Heart left ventricle (tissue), 16 donors: ENCODE measurements at places on chromosomes 2 and 18. TPM values are rescaled to one million over a fixed set of nuclear protein-coding genes. Genes with fewer than 3 reads are reported as not detected.
A peak's percentile ranks its signal among the peaks of the same experiment; 100 is the strongest.

DNA sequence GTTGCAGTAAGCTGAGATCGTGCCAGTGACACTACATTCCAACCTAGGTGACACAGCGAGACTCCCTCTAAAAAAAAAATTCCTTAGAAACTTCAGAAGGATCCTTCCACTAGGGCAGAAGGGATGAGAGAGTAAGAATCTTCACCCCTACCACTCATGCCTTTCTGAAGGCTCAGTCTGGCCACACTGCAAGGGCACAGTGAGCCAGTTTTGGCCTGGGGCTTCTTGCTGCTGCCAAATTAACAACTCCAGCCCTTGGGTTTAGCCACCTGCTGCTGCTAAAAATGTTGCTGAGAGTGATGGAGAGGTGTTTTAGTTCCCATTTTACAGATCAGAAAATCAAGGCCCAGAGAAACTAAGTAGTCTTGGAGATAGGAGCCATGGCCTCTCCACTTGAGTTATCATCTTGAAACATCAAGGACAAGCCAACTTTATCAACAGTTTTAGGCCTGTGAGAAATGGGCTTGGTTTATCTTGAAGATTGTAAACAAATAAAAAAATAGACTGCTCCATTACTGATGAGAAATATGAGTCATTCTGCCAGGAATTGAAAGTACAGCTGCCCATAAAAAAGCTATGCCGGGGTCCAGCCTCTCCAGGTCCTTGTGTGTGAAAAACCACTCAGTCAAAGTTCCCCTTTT lies 31.9 kb upstream of the CASP8 start:
- DNase-seq: no peak

- DNase-seq: no peak
Observed at GRCh38 chr2:68911709-68912108, 40.5 kb upstream of the BMP10 start.

GRCh38 chr18:8943900-8944870 lies 158.3 kb upstream of the NDUFV2 start:
- DNase-seq: no peak

GRCh38 chr2:98089941-98090340 lies 3.0 kb downstream of the VWA3B start:
- DNase-seq: no peak

DNA sequence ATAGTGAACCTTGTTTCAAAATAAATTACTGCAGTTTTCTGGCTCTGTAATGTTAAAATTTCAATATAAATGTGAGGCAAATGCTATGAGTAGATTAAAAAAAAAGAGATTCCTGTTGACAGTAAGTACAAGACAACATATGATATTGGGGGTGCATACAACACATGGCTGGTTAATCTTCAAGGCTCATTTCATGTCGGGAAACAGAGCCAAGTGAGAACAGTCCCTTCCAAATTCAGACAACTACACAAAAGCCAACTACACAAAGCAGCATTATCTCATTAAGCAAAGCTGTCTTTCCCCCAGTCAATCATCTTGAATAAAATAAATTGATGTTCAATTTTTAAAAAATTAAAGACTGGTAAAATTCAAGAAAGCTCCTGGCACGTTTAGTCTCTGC lies 549.2 kb downstream of the CCDC85A start:
- no peak for DNase-seq

DNA sequence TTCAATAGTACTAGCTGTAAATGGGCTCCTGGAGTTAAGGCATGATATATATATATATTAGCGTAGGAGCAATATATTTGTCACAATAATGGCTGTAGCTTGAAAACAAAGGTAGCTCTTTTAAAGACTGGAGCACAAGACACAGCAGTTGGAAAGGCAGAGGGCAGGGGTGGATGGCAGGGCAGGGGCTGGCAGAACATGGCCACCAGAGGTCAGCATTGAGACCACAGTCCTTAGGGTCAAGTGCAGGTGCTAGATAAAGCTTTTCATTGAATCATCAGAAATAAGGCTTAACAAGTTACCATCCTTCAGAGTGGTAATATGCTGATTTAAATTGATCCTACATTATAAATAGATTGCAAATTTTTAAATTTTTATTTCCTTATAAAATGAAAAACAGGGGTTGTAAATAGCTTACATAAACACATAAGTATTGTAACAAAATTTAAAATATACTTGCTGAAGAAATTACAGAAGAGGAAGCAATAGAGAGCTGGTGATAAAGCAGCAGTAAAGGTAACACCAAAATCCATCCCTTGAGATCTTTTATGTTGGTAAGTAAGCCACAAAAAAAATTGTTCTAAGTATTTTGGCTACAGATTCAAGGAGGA lies 161.2 kb upstream of the PIEZO2 start:
- DNase-seq: peak; percentile 31

DNA sequence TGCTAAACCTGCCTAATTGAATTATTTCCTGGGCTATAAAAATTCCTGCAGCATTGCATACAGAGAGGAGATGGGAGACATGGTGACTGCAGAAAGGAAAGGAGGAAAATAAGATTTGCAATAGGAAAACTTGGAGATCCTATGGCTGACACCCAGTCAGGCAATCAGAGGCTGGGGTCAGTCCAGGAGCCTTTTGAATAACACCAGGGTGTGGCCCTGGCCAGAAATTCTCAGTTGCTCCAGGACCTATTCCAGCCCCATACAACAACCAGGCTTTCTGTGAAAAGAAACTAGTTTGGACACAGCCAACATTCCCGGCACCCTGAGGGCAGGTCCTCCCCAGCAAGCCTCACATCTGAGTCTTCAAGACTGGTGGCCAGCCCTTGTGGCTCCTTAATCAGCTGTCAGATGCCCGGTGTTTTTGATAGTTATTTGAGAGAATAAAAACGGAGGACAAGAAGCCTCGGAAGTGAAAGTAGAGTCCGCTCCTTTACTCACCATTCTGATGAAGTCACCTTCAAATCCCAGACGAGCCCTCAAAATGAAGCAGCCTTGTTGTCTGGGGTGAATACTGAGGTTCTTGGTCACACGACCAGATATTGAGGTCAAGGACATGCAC lies 31.1 kb upstream of the GMCL1 start:
- peak; percentile 31 for DNase-seq

- DNase-seq: no peak
Observed at GRCh38 chr2:165524720-165525119, 55.2 kb downstream of the CSRNP3 start.

DNA sequence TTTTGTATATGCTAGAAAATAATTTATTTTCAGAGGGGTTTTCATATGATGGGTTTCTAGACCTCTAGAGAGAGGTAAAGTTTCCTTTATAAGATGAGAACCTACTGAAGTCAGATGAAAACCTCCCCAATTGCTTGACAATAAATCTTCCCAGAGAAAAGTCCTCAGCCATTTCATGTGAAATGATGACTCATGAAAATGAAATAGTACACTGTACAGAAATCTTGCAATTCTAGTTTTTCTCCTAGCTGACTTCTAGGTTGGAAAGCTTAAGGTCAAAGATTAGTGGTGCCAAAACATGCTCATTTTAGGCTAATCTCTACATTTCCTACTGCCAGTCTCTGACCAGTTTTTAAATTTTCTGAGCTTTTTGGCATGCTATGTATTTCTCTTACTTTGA lies 826.5 kb upstream of the FSHR start:
- no peak for DNase-seq

DNA sequence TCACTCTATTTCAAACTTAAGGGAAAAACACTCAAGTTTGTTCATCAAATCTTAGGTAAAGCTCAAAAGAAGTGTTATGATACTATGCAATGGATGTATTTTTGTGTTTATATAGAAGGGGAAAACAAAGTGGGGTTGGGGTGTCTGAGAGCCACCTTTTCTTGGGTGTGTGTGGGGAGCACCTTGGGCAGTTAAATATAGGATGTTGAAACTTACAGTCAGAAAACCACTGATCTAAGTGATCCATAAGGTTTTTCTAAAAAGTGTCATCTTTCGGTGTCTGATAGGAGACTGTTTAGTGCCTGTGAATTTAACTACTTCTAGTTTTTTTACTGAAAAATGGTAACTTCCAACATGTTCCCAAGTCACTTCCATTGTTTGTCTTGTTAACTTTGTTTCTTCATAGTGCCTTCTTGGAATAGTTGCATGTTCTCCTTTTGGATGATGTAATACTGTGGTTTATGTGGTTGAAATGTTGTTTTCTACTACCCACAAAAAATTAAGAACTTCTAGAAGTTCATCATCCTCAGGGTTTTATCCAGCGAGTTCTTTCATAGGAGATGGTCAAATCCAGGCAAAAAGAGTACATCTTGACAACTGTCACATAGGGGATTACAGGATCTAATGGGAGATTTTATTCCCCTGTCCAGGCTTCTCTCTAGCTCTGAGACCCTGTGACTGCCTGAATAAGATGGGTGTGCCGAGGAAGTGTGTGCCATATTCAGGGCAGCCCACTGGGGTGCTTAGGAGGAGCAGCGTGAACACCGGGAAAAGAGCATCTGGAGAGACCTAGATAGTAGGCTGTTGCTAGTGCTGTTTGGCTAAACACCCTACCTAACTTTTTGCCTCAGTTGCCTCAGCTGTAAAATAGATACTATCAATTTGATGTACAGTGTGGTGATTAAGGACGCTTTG lies 46.2 kb downstream of the CAB39 start:
- no peak for DNase-seq

GRCh38 chr2:54611830-54612545 lies 111.5 kb upstream of the EML6 start:
- DNase-seq: no peak

DNA sequence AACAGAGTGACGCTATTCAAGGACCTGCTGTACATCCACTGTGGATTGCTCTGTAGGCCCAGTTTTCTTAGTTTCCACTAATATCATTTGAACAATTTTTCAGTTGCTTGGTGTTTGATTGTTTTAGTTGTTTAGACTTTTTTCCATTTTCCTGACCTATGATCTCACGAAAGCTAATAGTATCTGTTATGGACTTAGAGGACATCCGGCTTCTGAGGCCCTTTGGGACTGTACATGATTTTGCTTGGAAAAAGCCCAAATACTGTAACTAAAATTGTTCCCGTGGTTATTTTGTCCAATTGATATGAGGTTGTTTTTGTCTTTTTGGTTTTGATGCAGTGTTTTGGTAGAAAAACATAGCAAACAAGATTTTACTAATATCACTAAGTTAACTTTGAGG lies 174.6 kb downstream of the PLCL1 start:
- DNase-seq: no peak

DNA sequence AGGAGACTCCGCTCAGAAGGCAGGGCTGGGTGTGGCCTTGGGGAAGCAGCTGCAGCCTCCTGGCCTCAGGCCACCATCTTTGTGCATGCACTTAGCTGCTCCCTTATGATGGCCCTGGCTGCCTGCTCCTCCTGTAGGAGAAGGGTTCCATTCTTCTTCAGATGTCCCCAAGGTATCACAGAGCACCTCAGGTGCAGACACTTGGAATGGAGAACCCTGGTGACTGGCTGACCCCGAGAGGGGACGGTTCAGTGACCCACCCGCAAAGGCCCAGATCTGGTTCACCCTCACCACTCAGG lies 9.6 kb downstream of the GPAT2 start:
- no peak for DNase-seq

- no peak for DNase-seq
Observed at GRCh38 chr2:166373951-166374350, 1.8 kb downstream of the SCN9A start.

DNA sequence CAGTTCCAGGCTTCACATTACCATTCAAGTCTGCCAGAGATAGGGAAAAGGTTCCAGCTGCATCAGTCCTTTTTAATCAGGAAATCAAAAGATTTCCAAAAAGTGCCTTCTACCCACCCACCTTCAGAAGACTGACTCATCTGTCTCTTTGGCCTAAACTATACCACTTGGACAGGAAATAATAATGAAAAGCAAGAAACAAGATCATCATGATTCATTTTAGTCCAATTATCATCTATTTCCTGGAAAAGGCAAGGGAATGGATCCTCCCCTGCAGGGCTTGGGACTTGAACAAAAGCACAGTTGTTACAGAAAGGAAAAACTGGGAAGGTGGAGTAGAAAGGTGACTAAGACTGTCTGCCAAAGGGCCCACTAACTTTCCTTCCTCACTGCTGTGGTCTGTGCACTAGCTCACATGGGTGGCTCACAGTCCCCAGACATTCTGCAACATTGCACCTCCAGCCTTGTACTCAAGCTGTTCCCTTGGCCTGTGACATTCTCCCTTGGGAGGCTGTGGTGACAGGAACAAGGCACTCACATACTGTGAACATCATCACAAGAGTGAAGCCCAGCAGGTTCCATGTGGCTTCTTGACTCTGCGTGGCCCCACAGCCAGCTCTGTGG lies 75.3 kb downstream of the VSNL1 start:
- DNase-seq: no peak

GRCh38 chr2:144484201-144484948 lies 35.5 kb downstream of the ZEB2 start:
- no peak for DNase-seq

GRCh38 chr2:28716265-28716865 lies 35.3 kb upstream of the PPP1CB start:
- DNase-seq: peak; percentile 55

DNA sequence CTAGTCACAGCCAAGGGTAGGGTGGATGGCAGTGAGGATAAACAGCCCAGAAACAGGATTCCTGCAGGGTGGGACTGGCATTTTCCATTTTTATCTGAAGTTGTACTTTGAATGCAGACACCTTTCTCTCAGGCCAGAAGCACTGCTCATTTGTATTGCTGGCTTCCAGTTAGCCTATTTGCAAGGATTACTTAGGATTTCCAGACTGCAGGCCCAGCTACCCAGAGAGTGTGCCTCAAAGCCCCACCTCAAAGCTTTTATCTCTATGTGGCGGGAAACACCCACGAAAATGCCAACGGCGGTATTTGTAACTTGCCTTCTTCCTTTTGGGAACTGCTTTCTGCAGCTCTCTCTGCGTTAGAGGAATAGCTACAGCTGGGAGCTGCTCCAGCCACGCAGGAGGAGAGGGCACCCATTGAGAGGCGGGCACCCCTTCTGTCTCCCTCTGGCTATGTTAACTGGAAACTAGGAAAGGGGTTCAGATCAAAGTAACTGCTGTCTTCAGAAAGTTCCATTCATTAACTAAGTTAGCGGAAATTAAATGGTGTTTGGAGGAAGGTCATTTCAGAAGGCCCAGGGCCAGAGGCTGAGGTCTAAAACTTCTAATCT lies 144.9 kb downstream of the TGIF1 start:
- DNase-seq: no peak

- no peak for DNase-seq
Observed at GRCh38 chr2:172561270-172561669, 5.4 kb downstream of the PDK1 start.

- DNase-seq: no peak
Observed at GRCh38 chr2:99818842-99819241, 323.5 kb downstream of the AFF3 start.

GRCh38 chr2:81598453-81598852 lies 1293.9 kb upstream of the LRRTM1 start:
- no peak for DNase-seq

GRCh38 chr18:61847164-61847791 lies 45.5 kb downstream of the RNF152 start:
- DNase-seq: no peak

The ALPI gene
- not detected for polyA plus RNA-seq

The ASXL2 gene
- polyA plus RNA-seq: 1.9 TPM

The IL37 gene
- polyA plus RNA-seq: not detected

The MFSD2B gene
- not detected for polyA plus RNA-seq

The SLC16A14 gene
- 0.89 TPM for polyA plus RNA-seq

The ENOSF1 gene
- 9.9 TPM for polyA plus RNA-seq

The GPR39 gene
- 0.11 TPM for polyA plus RNA-seq

The LIPG gene
- 7.2 TPM for polyA plus RNA-seq

The PID1 gene
- polyA plus RNA-seq: 9.9 TPM

The HOXD10 gene
- not detected for polyA plus RNA-seq

The GLS gene
- 30.6 TPM for polyA plus RNA-seq

The ALLC gene
- not detected for polyA plus RNA-seq
